HFFc6 (cell line): ENCODE measurements at places on chromosomes 12 and 14. TPM values are rescaled to one million over a fixed set of nuclear protein-coding genes. Genes with fewer than 3 reads are reported as not detected.

The DPF3 gene
- 4.9 and 6.6 TPM in 2 replicates for total RNA-seq

The GPR84 gene
- total RNA-seq: not detected in 3 replicates

DNA sequence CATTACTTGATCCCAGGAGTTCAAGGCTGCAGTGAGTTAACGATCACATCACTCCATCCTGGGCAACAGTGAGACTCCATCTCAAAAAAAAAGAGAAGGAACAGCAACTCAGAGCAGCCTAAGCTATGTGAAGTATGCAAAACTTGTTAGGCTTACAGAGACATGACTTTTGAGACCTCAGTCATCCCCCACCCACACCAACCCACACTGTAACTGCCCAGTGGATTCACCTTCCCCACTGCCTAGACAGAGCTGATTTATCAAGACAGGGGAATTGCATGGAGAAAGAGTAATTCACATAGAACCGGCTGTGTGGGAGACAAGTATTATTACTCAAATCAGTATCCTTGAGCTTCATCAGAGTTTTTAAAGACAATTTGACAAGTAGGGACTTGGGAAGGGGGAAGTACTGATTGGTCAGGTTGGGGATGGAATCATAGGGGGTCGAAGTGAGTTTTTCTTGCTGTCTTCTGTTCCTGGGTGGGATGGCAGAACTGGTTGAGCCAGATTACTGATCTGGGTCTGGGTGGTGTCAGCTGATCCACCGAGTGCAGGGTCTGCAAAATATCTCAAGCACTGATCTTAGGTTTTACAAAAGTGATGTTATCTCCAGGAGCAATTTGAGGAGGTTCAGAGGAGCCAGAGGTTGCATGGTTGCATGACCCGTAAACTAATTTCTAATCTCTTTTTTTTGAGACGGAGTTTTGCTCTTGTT lies 6.2 kb upstream of the WDR89 start:
- DNase-seq: no peak

DNA sequence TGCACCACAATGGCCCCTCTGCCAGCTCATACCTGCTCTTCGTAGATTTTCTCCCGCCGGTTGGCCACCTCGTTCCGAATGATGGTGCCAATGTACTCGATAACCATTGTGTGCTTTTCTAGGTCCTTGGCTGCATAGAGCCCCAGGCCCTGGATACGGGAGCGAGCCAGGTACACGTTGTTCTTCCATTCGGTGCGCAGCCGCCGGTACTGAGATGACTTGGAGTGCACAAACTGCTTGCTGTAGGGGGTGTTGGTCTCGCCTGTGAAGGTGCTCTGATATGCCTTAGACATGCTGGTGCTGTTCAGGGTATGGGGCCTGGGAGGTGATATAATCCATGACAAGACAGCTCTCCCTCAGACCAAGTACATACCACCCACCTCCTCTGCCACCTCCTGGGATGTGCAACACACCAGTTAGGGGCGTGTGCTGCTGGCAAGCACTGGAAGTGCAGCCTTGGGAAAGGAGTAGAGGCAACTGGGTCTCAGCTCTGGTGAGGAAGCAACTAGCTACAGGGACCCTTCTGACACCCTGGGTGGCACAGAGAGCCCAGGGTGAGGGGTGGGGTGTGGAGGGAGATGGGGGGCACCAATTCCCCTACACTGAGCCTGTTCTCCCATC lies 4.1 kb upstream of the PRKAG1 start:
- no peak for DNase-seq

DNA sequence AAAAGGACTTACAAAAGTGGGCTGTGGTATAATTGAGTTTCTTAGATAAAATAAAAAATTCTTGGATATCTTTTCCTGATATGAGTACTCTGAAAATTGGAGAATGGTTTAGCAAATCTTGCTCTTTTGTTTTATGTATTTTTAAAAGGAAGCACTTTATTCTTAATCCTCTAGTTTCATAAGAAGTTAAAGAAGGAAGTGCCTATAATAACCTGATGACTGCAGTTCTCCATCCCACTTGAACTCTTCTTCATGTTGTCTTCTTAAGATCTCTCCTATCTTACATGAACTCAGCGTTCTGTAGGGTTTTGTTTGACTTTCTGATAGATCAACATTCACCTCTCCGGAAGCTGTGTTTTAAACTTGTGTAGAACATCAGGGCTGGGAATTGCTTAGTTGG lies 271.0 kb downstream of the ERC1 start:
- no peak for DNase-seq

GRCh38 chr14:70425354-70425753 lies 8.5 kb upstream of the SYNJ2BP start:
- no peak for DNase-seq

GRCh38 chr14:80933686-80934085 lies 7.9 kb downstream of the CEP128 start:
- no peak for DNase-seq

DNA sequence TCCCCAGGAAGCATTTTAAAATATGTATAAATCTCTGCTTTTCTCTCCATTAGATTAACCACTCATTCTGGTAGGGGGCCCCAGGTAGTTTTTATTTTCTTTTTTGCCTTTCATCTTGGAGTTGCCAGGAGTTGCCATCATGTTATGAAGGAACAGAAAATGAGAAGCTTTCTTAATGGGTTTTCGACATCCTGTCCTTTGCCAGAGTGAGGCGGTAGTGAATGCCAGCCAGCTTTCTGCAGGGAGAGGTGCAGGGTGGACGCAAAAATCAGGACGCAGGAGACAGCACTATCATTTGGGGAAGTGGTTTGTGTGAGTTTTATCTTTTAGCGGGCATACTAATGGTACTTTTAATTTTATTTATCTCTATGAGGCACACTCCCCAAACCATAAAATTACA lies 1.7 kb downstream of the RASSF8 start:
- DNase-seq: peak; percentile 33
